ENCODE measurements at places on chromosomes 7 and 10. TPM values are rescaled to one million over a fixed set of nuclear protein-coding genes. Genes with fewer than 3 reads are reported as not detected.

Gene C7orf57
- total RNA-seq: 0.21 TPM

DNA sequence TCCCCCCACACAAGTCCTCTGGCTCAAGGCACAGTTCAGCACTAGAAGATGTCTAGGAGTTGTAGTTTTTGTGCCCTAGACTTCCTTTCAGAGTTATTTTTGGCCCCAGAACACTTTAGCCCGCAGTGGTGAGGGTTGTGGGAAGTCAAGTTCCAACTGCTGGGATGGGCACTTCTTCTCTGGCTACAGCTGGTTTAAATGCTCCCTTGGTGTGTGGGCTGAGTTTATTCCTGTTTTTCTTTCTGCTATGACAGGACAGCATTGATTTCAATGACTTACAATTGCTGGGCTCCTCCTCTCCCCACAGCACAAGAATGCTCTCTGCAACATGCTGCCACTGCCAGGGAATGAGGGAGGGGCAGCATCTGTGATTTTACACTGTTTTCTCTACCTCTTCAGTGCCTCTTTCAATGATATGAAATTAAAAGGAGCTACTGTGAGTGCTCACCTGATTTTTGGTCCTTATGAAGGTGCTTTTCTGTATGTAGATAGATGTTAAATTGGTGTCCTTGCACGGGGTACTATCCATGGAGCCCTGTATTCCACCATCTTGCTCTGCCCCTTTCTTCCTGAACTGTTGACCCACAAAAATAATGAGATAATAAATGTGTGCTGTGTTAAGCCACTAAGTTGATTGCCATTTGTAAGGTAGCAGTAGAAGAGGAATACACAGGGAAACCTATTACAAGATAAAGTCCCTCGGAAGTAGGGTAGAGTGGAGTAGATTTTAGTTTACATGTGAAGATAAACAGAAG lies 56.3 kb downstream of the SLC13A1 start:
- no peak for DNase-seq

DNA sequence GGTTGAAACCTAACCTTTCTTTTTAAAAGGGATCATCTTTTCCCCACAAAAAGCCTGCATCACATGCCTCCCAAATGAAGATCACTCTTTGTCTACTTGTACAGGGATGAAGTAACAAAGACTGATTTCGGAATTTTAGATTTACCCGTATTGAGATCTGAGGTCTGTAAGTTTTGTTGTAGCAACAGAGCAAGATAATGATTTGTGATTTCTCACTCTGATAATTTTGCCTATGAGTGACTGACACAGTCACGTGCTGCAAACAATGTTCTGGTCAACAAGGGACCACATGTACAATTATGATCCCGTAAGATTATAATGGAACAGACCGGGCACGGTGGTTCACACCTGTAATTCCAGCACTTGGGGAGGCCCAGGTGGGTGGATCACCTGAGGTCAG lies 31.3 kb downstream of the ARL5B start:
- DNase-seq: no peak

DNA sequence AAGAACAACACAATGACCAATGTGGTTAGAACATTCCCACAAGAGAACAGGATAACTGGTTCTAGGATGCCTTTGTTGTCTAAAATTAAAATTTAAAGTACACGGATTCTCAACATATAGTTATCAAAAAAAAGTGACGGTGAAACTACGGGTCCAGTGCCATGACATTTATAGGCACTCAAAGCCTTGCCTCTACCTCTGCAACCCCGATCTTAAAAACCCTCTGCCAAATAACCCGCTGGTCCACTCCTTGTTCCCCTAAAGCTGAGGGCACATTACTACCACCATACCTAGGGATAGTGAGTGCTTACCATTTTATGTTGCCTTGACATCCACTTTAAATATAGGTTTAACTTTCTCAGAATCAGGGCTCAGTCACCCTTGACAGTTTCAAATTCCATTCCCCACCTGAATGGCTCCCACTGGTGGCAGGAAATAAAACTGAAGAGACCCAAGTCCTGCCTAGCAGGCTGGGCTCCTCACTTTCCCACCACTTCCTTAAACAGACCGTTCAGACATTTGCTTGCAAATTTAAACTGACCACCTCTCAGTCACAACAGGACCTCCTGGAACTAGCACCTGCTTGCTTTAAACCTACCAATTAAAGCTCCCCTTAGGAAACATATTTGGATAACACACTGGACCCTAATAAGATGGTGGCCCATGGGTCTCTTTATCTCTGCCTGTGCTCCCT lies 169.9 kb upstream of the ASAH2 start:
- DNase-seq: no peak

DNA sequence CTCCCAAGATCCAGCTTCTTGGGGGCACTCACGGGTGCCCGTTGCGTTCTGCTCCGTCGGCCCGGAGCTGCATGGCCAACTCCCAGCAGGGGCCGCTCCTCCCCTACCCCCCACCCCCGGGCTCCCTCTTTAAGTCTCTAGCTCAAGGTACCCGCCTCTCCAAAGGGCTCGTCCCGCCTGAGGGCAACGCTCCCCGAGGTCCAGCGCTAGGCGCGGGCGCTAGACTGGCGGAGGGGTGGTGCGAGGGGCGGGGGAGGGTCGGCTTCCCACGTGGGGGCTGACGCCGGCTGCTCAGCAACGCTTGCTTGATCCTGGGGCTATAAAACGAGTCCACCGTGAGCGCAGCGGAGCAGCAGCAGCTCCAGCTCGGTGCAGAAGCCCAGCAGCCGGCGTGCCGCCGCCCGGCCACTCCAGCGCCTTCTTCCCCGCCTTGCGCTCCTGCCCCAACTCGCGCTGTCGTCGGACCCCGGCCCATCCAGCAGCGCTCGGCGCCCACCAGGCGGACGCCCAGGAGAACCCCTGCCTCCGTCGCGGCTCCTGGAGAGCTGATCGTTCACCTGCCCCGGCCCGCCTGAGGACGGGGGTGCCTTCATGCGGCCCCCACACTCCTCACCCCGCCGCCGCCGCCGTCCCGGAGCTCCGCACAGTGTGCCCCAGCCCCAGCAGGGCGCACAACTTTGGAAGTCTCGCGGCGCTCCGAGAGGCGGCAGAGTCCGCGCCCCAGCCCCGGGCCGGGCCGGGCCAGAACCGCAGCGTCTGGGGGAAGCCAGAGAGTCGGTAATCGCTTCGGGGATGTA lies at the start of gene ADRA2A:
Gene ADRA2A (plus strand): TSS at position 348 of the 797 bp plus-strand sequence. CDS start 968 bp downstream, outside the sequence.
- peak; percentile 15 for DNase-seq

DNA sequence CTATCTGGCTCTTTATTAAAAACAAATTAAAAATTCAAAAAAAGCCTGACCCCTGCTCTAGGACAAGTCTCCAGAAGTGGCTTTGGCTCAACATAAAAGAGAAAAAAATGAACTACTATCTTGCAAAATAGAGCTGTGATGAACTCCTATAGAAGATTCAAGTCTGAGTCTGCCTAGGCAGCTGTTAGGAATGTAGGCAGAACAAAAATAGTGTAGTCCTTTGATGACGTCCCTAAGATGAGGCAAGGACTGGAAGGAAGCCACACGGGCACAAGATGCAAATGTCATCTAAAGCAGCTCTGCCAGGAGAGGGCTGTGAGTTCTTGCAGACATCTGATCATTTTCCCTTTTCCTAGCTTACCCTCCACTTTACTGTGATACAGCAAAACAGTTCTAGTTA lies 20.5 kb downstream of the ASNS start:
- DNase-seq: no peak

DNA sequence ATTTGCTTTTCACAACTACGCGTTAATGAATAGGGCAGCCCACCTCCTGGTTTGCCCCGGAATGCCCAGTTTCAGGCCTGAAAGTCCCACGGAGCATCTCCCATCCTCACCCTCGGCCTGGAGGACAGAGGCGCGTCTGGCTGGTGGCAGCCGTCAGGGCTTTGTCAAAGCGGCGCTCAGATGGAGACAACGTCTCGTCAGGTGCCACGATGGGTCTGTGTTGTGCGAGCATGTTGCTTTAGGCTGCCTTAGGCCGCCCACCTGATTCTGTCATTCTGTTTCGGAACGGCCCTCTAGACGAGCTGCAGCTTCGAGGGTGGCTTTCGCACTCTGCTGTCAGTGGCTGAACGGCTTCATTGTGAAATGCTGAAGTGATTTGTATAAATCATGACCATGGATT lies 39.4 kb upstream of the CFAP46 start:
- DNase-seq: no peak

Gene TMEM196
- 1.0 TPM for total RNA-seq

Gene SPOCK2
- 3.2 TPM for total RNA-seq

Gene NRG3
- 1.5 TPM for total RNA-seq

DNA sequence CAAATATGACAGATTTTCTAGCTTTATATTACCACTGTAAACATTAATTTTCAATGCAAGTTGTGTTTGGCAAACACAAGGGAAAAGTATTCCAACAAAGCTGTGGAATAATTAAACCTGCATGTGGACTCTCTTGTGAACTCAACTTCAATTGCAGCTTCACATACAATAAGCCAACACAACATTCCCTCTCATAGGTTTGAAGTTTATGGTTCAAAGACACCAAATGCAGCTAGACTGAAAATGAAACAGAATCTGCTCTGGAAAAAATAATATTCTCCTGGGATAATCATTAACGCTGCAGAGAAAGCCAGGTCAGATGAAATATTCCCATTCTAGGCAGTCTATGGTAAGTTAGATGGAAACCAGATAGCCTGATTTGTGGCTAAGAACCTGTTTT lies 105.8 kb upstream of the VIPR2 start:
- no peak for DNase-seq

DNA sequence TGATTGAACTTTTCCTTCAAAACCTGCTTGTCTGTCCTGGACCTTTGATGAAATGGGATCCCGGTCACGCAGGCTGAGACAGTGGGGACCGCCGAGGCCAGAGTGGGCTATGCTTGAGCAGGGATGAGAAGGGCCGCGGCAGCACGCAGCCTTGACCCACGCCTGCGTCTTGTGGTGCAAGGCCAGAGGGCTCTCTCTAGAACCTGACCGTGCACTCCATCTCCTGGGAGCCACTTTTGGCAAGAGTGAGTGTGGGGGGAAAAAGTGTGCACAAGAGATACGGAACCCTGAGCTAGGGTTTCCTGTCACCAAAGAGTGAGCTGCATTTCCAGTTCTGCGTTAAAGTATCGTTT lies 42.4 kb downstream of the WIPI2 start:
- no peak for DNase-seq

Gene NDUFB2
- total RNA-seq: 90.2 TPM

DNA sequence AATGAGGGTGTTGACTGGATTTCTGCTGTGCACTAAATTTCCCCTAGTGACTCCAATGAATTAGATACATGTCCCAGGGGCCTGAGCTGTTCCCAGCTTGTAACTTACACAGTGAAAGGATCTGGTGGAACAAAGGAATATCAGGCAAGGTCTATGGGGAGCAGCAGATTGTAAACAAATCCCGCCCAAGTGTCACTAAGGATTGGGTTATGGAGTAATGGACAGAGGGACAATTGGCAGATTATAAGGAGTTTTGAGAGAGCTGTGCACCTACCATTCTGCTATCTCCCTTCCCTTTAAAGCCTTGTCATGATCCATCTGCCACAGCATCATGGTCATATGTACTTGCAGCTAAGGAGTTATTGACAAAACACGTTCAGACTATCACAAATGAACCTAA lies 183.0 kb downstream of the RAB11FIP2 start:
- DNase-seq: no peak

DNA sequence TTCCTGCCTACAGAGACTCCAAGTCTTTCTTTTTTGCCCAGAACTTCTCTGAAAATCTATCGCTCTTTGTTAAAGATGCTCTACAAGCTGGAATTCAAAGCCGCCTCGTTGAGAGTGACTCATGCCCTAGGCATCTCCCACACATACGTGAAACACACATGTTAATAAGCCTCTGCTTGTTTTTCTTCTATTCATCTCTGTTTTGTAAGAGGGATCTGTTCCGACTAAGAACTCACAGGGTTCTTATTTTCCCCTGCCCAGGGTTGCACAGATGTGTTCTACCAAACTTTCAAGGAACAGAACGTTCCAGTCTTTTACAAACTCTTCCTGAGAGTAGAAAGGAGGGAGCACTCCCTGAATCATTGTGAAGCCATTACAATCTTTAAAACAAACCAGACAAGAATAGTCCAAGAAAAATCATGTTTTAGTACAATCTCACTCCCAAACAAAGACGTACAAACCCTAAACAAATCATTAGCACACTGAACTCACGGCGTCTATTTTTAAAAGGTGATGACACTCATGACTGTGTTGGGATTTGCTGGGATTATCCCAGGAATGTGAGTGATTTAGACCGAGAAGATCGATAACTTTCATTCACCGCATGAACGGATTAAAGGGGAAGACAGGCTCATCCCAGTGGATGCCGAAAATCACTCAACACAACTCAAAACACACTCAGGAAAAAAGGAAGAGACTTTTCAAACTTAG lies 55.3 kb upstream of the INPP5A start:
- DNase-seq: peak; percentile 53

GRCh38 chr10:121838149-121838548 lies 89.7 kb downstream of the ATE1 start:
- DNase-seq: no peak

- no peak for DNase-seq
Observed at GRCh38 chr7:111090846-111091245, at the start of gene LRRN3. Gene LRRN3, plus strand, starts transcription at chr7:111091127. Its CDS starts 31,646 bp downstream, at chr7:111122773.

DNA sequence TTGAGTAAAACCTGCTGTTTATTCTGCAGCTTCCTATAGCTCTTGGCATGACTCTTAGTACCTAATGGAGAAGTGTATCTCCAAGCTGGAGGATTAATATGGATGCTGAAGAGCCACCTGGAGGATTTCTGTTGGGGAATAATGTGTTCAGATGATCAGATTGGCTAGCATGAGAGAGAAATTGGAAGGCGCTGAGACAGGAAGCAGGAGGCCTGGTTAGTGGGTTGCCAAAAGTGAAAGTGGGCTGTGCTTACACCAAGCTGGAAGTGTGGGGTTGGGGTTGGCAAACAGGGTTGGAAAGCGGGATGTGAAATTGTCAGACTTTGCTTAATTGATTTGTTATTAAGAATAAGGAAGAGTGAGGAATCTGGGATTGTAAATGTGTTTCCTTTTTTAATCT lies 111.8 kb upstream of the PLPP4 start:
- DNase-seq: no peak

Gene ATRNL1
- 153 TPM for total RNA-seq

Gene FAM237B
- not detected for total RNA-seq

DNA sequence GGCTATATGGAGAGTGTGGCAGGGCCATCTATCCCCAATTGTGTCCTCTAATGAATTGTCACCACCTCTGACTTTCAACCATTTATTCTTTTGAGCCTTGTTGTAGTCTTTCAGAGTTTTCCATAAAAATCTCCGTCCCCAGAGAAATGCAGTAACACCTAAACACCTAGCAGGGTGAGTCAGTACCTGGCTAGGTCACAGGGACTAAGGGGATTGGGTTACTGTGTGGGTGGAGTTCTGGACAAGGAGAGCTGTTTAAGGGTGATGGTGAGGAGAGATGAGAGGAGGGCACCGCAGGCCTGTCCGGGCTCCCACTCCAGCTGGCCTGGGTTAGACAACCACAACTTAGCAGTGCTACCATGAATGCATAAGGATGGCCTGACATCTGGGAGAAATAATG lies 186.2 kb upstream of the LYZL1 start:
- DNase-seq: no peak

GRCh38 chr10:132390921-132391675 lies 5.9 kb upstream of the PWWP2B start:
- no peak for DNase-seq
